ENCODE measurements at places on chromosomes 2 and 18.

DNA sequence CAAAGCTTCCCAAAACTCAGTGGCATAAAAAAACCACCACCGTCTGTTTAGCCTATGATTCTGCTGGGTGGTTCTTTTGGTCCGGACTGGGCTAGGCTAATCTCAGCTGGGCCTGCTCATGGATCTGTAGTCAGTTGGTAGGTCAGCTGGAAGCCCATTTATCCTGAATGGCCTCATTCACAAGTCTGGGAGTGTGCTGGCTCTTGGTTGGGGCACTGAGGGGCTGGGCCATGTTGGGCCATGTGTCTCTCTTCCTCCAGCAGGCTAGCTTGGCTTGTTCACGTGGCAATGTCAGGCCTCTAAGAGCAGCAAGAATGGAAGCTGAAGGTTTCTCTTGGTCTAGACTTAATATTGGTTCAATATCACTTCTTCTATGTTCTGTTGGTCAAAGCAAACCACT is 95.7 kb upstream of the HS6ST1 start:
- DNase-seq, result no peak

GRCh38 chr2:204655101-204655500 is 109.8 kb downstream of the PARD3B start:
- no peak for DNase-seq

- DNase-seq, result no peak
Measured at GRCh38 chr2:133158024-133158423, 410.2 kb downstream of the NCKAP5 start.

DNA sequence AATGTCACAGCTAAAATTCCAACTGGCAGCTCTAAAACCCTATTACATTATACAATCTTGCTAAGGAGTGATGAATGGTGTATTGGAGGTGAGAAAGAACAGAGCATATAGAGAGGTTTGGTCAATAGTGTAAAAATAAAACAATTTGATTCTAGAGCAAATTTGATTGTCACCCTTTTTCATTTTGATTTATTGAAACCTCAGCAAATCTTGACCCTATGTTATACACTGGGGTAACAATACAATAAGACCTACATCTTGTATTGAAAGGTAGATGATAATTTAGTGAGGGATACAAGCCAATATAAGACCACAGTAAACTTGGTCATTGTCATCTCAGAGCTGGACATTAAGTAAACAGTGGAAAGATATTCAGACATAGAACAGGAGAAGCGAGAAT is 671.9 kb downstream of the IRS1 start:
- no peak for DNase-seq

- no peak for DNase-seq
Measured at GRCh38 chr2:43011158-43011491, 215.3 kb downstream of the ZFP36L2 start.

GRCh38 chr18:58344861-58345463 is 283.9 kb downstream of the ALPK2 start:
- no peak for DNase-seq

GRCh38 chr2:72150157-72150860 is 2.6 kb upstream of the CYP26B1 start:
- peak; percentile 52 for DNase-seq

DNA sequence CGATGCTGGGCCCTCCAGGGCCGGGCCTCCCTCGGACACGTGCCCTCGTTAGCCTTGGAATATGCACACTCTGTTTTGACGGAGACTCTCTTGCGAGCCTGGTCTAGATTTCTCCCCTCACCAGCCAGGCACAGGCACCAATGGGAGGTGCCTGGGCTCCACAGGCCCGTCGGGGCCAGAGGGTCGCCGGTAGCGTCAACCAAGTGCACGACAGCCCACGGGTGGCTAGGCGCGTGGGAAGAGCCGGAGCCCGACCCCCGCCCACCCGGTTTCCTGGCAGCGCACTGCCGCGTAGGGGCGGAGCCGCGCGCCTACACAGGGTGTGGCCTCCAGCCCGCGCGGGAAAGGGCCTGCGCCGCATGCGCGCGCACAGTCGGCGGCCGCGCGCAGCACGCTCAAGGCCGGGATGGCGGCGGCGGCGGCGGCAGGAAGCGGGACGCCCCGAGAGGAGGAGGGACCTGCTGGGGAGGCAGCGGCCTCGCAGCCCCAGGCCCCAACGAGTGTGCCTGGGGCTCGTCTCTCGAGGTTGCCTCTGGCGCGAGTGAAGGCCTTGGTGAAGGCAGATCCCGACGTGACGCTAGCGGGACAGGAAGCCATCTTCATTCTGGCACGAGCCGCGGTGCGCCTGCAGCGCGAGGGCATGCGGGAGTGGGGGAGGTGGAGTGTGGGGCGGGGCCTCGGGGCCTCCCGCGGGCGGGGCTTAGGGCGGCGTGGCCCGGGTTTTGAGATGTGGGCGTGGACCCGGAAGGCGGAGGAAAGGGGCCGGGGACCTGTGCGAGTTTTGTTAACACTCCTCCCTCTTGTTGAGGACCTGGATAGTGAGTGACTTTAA is at the start of gene POLE4:
Gene POLE4, plus strand, starts transcription at position 370 of the 832 bp plus-strand sequence. Its CDS starts 37 bp downstream, at position 407.
- DNase-seq, result peak; percentile 88

DNA sequence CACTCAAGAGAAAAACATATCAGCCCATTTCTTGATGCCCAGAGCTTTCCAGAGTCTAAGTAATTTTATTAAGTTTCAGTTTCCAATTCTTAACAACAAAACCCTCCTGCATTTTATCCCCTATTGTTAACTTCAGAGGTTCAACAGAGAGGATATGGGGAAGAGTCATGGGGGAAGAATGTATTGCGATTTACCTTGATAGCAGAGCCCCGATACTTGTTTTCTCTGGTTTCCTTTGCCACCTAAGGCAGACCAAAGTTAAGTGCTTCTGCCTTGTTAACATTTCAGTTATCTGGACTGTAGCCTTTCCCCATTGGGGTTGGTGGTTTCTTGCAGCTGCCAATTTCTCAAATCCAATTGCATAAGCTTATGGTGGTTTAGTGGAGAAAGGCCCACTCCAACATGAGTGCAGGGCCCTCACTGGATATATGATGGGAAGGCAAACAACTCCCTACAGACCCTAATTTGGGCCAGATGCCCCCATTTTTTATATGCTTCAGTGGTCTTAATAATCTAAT is 82.0 kb upstream of the ITGB6 start:
- no peak for DNase-seq

GRCh38 chr2:39524756-39525635 is 87.9 kb upstream of the MAP4K3 start:
- no peak for DNase-seq

GRCh38 chr2:135582383-135582782 is 51.1 kb downstream of the R3HDM1 start:
- DNase-seq, result no peak

GRCh38 chr2:61059382-61059781 is 6.3 kb upstream of the SANBR start:
- DNase-seq, result no peak

DNA sequence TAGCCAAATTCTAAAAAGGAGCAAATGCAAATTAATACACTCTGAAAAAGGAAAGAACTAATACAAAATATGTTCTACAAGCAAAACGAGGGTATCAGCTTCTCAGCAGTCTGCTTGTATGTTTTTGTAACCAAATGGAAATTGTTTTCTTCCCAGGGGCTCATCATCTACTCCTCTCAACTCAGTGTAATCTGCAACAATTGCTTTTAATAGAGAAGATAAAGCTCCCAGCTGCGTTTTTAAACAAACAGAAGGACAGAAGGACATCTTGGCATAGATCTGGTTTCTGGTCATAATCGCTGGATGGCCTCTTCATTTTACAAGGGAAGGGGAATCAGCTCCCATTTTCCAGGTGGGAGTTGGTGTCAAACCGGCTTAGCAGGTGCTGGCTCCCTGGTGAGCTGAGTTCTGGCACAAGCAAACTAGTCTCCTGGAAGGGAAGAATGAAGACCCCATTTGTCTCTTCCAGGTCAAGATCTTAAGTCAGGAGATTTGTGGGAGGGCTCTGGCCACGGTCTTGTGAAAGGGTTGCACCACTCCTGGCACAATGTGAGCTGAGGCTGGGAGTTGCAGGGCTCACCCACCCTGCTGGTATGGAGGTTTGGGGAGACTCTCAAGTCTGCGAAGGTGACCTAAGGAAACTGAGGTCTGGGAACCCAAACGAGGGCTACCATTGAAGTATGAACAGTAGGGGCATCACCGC is 41.6 kb downstream of the NPPC start:
- no peak for DNase-seq

- no peak for DNase-seq
Measured at GRCh38 chr18:2564373-2564772, 6.9 kb downstream of the METTL4 start.

DNA sequence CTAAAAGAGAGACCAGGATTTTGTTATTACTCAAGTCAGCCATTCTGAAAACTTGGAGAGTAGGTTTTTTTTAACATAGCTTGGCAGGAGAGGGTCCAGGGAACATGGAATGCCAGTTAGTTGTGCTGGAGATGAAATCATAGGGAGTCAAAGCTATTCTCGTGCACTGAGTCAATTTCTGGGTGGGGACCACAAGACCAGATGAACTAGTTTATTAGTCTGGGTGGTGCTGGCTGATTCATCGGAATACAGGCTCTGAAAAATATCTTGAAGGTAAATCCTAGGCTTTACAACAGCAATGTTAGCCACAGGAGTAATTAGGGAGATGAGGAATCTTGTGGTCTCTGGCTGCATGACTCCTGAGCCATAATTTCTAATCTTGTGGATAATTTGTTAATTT is 921.4 kb downstream of the TRIB2 start:
- DNase-seq, result no peak

GRCh38 chr2:112314856-112315255 is 39.5 kb downstream of the ZC3H6 start:
- no peak for DNase-seq

DNA sequence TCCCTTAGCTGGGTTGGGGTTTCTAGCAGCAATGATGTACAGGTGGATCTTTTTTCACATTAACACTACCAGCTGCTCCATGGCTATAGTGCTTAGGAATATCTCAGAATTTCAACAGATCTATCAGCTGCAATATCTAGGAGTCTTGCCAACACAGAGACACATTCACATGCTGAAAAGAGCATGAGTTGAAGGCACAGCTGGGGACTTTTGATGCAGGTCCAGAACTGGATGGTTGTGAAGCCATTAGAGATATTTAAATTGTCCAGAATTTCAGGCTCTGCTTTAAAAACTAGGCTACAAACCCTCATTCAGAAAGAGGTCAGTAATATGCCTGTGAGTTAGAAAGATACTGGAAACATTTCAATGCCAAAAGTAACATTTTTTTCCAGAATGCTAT is 122.2 kb upstream of the CCDC195 start:
- DNase-seq, result no peak

DNA sequence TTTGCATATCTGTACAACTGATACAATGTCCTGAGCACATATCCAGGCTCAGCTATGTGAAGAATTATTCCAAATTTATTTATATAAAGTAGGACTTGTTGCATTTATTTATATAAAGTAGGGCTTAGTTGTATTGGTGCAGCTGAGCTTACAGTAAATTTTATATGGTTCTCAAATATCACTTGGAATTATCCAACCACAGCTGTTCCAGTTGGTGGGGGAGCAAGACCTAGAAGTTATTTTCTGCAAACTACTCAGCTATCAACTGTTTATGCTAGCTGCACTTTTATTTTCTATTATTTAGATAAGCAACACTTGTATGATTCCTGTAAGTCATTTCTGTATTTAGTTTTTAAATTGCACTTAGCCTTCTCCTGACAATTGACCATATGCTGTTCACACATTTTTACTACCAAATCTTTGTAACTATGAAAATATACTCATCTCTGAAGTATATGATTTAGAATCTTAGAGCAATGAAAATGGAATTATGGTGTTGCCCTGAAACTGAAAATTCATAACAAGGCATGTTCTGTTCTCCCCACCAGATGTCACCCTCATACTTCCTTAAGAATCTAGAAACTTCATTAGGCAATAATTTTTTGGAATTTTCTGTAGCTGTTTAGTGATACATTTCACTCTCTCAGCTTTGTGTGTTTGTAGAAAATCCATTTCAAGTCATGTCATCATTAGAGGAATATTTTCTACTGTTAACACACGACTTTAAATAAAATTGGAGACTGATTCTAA is 157.0 kb upstream of the CBLN2 start:
- DNase-seq, result no peak

DNA sequence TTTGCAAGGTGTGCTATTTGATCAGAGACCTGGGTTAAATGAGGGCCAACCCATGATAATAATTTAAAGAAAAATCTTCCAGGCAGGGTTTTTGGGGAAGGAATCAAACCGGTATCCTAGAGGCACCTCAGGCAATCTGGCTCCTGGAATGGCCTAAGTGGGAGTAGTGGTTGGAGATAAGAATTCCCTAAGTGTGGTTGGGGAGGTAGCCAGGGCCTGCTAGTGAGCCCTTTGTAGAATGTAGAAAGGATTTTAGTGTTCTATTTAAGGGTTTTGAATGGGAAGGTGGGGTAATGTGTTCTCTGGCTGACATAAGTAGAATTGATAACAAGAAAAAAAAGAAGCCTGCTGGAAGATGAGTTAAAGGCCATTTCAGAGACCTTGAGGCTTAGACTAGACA is 422.2 kb downstream of the XIRP2 start:
- DNase-seq, result no peak

GRCh38 chr18:76958692-76959341 is 136.5 kb downstream of the ZNF236 start:
- no peak for DNase-seq

DNA sequence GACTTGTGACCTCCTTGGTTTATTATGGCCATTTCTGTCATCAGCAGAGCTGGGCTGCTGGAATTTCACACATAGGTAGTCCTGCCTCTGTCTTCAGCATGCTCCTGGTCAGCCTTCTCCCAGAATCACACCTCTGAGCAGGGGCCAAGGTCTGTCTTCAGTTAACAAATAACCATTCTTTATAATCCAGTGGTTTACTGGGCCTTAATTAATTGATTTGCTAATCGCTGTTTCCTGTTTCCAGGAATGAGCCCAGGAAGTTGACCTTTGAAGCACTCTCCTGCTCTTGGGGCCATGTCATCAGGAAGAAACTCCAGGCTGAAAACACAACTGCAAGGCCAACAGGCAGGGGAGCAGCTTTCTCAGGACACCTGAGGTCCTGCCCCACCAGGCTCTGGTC is 278.5 kb downstream of the SRBD1 start:
- DNase-seq, result no peak
